Activated CD4-positive, alpha-beta T cell treated with anti-CD3 and anti-CD28 coated beads, Interleukin-2, amount 50 U/mL, for 4 hours (primary cell): ENCODE measurements at places on chromosomes 4 and X.

DNA sequence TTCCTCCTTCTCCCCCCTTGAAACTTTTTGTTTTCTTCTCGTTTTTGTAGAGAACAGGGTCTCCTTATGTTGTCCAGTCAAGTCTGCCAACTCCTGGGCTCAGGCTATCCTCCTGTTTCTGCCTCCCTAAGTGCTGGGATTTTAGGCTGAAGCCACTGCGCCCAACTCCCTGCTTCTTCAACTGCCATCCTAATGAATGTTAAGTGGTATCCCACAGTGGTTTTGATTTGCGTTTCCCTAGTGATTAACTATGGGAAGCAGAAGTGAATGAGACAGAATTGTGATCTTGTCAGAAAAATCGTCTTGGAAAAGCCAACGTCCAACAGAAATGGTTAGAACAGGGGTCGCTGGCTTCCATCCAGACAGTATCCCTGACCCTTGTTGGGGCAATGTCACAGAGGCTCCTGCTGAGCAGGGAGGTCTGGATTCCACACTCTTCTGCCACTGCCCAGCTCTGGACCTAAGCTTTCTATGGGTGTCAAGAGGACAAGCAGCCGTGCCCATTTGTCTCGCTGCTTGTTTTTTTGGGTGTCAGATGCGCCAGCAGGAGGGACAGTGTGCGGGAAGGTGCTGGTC lies 869 bp upstream of the ADD1 start:
- DNase-seq, result no peak

GRCh38 chr4:100889401-100889800 lies 371.6 kb upstream of the EMCN start:
- DNase-seq, result no peak

DNA sequence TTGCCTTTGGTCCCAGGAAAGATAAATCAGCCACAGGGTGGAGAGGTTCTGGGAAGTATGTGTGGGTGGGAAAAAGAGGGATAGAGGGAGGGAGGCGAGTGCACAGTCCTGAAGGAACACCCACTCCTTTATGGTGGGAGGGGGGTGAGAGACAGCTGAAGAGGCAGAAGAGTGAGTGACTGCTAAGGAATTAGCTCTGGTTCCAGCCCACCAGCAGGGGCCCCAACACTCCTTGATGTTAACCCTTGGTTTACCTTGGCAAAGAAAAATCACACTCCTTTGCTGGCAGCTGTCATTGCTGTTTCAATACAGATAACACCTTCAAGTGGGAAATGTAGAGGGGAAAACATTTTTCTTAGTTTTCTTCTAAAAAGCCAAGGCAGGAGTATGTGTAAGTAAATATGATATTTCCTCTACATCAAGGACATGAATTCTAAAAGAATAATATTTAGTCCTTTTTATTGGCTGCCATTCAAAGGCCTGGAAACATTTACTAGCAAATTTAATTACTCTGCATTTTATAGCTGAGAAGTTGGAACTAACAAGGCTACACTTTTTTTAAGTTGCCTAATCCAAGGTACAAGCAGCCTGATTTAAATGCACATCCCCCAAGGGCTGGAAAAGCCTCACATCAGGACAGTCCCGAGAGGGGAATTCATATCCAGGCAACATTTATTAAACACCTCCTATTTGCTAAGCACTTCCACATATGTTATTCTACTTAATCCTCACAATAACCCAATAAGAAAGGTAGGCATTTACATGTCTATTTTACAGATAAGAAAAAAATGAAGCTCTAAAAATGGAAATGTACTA lies 81.7 kb downstream of the HS6ST2 start:
- no peak for DNase-seq

DNA sequence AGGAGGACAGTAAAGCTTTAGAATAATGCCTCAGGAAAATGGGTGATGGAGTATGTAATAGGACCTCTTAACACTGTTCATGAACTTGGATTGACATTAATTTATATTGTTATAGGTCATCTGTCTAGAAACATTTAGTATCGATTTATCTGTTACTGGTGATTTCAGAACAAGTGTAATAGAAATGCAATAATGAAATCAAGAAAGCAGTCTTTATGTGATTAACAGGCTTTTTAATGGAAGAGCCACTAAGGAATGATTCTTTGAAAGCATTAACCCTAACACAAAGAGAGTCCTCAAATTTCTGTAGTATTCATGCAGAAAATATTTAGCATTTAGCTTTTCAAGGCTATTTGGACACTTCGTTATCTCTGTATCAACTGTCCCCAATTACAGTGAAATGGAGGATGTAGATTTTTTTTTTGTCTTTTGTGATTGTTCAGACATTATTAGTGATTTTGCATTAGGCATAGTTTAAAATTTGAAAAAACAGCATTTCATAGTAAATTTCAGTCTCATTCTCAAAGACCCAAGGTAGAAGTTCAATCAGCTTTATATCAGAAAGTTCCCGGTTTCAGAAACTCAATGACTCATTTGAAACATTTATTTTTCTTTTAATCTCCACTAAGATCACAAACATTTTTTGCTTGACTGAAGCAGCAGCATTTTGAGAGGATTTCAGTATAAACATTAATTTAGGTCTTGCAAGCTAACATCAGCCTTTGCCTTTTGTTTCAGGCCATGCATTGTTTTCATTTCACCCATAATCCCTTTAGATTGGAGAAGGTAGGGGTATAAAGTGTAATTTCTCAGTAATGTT lies 56.3 kb downstream of the AGTR2 start:
- DNase-seq, result no peak

- DNase-seq, result no peak
These were observed 103.4 kb upstream of the PDLIM3 start for GRCh38 chr4:185638548-185639301.

GRCh38 chrX:149639568-149639967 lies 8.0 kb upstream of the TMEM185A start:
- no peak for DNase-seq

GRCh38 chr4:112119353-112119783 lies 25.9 kb upstream of the FAM241A start:
- no peak for DNase-seq

- DNase-seq, result no peak
These were observed 98.2 kb downstream of the FRYL start for GRCh38 chr4:48681856-48682255.

GRCh38 chr4:83606898-83607297 lies 71.0 kb downstream of the GPAT3 start:
- DNase-seq, result no peak

GRCh38 chr4:98745366-98745765 lies 87.0 kb upstream of the TSPAN5 start:
- DNase-seq, result no peak

DNA sequence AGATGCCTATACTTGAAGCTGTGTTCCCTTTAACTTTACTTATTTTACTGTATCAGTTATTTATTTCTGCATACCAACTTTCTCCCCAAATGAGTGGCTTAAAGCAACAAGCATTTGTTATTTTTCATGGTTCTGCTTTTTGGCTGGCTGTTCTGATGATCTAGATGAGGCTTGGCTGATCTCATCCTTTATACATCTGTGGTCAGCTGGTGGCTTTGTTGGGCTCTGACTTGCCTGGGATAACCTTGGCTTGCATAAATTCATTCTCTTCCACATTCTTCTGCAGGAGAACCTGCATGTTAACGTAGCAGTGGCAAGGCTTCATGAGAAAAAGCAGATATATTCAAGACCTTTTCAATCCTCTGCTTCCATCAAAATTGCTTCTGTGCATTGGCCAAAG lies 1317.6 kb downstream of the ADGRL3 start:
- no peak for DNase-seq

GRCh38 chr4:2375427-2375826 lies 43.0 kb downstream of the ZFYVE28 start:
- no peak for DNase-seq

- no peak for DNase-seq
These were observed 250.0 kb upstream of the NR3C2 start for GRCh38 chr4:148692242-148692641.

- DNase-seq, result no peak
These were observed 483.2 kb upstream of the DIPK2B start for GRCh38 chrX:45683914-45684313.

GRCh38 chr4:87118826-87119225 lies 101.6 kb downstream of the KLHL8 start:
- DNase-seq, result no peak

DNA sequence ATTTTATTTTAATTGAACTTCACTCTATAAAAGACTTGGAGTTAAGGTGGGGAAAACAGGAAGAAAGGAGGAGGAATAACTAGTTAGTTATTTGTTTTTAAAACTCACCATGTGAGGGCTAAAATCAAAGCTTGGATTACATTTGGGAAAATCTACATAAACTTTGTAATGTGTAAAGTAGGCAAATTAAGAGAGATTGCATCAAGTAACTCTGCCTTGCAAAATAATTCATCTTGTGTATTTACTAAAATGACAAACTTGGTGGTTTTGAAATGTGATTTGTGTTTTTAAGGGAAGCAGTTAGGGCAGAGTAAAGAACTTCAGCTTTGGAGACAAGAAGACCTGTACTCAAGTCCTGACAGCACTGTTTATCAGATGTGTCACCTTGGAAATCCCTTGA lies 43.3 kb upstream of the RASSF6 start:
- no peak for DNase-seq

DNA sequence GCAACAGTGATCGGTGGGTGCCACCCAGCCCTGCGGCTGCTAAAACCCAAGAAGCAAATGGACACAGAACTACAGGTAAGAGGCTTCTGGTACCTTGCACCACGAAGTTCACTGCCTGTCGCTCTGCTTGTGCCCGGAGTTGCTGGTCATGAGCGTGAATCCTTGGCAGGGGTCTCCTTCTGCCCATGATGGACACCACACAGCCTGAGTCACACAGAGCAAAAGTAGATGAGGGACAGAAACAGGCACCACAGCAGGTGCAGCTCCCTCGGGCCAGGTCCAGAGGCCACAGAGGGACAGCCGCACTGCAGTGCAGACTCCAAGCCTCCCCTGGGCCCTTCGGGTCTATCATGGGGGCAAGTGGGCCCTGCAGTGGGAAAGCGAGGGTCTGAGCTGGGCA lies 22.4 kb downstream of the NAT8L start:
- DNase-seq, result no peak

GRCh38 chrX:112359906-112360305 lies 277.3 kb upstream of the TRPC5 start:
- no peak for DNase-seq

GRCh38 chrX:118164138-118164537 lies 47.5 kb upstream of the KLHL13 start:
- no peak for DNase-seq

- no peak for DNase-seq
These were observed 620.9 kb downstream of the TLL1 start for GRCh38 chr4:166493924-166494345.

GRCh38 chr4:101807351-101807750 lies 16.8 kb downstream of the BANK1 start:
- DNase-seq, result no peak

- no peak for DNase-seq
These were observed 94.5 kb downstream of the PCDH19 start for GRCh38 chrX:100315566-100315965.

GRCh38 chrX:69664693-69665092 lies 48.8 kb downstream of the EDA start:
- DNase-seq, result no peak

DNA sequence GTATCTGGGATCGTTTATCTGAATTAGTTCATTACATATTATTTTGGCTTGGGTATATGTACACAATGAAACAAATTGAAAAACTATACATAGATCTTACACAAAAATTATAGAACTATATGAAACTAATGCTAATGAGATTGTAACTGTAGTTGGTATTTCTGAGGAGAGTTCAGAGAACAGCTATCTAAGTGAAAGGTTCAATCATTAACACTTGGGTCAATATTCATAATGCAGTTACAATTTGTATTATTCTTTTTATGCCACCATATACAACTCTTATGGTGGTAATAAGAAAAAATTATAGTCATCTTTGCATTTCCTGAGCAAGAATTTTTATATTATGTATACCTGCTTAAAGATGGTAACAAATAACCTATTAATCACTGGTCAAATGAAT lies 461.0 kb downstream of the GRXCR1 start:
- no peak for DNase-seq

GRCh38 chrX:25519258-25519657 lies 503.5 kb upstream of the ARX start:
- DNase-seq, result no peak

DNA sequence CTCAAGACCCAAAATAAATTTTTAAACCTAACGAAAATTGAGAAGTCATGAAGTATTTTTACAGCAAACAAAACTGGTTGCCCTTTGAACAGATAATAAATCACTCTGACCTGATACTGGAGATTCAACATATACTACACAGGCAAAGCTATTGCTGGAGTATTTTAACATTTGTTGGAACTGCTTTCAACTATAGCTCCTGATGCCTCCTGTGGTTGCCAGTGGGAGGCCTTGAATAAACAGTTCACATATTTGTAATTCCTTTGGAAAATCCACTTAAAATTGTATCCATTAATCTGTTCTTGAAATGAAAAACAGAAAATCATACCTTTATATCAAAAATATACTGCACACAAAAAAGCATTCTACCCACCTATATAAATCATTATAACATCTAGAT lies 605.1 kb downstream of the KCTD8 start:
- no peak for DNase-seq

DNA sequence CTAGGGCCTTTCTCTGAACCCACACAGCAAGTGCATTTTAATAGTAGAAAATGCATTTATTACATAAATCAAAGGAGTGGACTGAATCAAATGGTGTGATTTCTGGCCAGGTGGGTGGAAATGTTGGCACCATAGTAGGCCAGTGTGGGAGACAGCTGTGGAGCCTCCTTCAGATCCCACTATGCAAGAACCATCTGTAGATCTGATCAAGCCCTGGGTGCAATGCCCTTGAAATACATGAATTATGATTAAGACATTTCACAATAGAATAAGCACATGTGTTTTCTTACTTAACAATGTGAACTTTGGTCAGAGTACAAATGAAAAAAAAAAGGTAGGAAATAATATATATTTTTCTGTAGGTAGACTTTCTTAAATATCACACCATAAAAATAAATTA lies 204.3 kb downstream of the PCDH7 start:
- no peak for DNase-seq

DNA sequence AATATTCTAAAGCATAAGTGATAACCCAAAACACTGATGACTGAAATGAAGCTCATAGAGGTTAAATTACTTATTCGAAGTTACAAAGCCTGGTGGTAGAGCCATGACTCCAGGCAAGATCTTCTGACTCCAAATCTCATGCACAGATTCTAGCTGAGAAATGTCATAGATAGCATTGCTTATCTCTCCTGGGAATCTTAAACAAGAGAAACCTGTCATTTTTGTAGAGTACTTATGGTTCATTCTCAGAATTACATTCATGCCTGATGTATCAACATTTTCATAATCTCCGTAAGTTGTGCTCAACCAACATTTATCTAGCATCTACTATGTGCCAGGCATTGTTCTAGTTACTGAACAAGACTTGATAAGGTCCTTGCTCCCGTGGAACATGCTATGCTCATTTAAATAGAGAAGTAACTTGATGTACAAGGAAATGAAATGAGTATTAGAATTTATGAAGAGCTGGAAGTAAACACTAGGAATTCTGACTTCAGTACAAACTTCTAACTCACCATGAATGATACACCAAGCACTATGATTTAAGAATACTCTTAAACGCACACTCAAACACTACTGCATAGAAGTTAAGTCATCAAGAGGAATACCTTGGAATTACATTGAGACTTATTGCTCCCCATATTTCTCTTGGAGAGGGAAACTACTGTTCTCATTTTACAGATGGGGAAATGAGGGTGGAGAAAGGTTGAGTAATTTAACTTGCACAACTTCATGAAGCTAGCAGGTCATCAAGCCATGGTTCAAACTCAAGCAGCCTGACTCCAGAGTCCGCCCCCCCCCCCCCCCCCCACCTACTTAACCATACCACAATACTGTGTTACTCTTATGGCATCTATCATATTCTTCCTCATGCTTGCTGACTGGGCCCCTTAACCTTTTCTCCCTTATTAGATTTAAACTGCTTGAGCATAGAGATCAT lies 45.4 kb downstream of the MBNL3 start:
- DNase-seq, result no peak
